NCI-H1694 treated with DMSO at 0.1 percent for 48 hours (cell line): ENCODE measurements at places on chromosomes 16 and 17.

DNA sequence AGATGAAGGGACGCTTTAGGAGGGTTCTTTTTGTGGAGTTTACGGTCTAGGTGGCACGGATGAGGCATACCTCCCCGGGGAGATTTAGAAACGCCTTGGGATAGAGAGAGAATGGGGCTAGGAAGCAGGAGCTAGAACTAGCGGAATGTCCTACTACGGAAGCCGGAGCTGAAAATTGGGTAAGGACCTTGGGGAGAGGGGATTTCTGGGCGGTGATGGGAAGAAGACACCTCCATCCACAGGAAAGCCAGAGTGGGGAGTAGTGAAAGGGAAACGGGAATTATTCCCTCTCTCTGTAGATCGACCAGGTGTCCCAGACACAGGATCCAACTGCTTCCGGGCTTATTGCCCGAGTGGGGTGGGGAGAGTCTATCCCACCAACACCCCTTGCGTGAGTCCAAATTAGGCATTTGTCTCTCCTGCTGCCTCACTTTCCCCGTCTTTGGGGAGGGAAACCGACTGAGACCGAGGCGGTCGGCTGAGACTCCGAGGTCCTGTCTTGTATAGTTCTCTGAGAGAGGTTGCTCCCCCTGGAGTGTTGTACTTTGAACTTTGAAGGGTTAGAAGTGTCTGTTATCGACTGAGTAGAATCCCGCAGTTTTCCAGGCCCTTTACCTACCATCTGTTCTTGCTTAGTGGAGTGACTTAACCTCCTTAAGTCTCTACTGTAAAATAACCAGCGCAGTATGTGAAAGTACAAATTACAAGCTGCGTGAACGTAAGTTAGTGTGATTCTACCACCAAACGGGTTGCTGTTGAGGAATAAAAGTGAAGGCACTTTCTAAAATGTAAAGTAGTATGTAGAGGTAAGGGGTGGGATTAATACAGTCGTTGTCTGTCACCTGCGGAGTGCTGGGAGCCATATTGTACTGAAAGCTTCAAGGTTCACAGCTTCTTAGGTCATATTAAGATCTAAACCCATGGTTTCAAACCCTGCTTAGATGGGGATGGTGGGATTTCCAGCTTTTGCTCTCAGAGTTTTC is 1.0 kb downstream of the RSPRY1 start:
- DNase-seq: no peak

DNA sequence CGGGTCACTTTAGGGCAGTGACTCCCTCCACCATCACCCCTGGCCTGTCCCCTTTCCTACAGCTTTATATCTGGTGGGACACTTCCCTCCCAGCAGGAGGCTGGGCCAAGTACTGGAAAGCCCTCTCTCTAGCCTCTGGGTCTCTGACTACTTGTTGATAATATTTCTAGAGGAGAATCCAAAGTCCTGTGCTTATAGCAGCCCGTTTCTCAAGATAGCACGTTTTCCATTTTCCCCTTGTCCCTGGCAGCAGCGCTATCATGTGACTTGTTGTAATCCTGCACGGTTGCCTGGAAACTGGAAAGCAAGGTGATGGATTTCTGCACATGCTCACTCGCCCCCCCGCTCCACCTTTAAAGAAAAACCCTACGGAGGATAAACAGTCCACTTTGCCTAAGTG is 3.3 kb upstream of the AXIN2 start:
- DNase-seq: peak; percentile 12

DNA sequence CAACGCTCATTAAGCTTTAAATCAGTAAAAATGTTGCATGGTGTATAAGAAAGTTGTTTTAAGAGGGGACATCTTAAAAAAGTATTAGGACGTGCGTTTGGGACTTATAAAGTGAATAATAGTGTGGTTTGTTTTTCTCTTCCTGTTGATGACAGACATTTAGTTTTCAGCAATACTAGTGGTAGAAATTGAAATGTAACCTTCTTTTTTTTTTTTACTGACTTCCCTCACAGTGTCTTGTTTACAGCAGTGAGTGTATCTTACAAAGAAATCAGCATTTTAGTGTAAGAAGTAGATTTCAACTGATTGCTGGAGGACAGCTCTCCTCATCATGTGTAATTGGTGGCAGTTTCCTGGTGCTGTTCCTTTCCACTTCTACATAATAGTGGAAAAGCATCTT is 39.6 kb downstream of the CYLD start:
- DNase-seq: no peak

GRCh38 chr17:31744511-31744951 is 114.5 kb downstream of the COPRS start:
- no peak for DNase-seq

DNA sequence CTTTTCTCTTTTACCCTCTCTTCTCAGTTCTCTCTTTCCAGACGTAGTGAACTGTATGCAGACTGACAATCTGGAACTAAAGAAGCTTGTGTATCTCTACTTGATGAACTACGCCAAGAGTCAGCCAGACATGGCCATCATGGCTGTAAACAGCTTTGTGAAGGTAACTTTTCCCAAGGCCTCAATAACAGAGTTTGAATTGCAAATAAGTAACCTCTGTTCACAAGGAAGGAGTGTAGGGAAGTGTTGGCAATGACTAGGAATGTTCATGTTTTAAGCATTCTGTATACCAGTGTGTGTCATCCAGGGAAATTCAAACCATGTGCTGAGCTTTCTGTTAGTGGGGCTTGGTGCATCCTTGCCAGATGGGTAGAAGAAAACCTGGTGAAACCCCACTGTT is 18.6 kb downstream of the AP2B1 start:
- DNase-seq: no peak

GRCh38 chr16:86033016-86033474 is 134.1 kb downstream of the IRF8 start:
- DNase-seq: no peak

DNA sequence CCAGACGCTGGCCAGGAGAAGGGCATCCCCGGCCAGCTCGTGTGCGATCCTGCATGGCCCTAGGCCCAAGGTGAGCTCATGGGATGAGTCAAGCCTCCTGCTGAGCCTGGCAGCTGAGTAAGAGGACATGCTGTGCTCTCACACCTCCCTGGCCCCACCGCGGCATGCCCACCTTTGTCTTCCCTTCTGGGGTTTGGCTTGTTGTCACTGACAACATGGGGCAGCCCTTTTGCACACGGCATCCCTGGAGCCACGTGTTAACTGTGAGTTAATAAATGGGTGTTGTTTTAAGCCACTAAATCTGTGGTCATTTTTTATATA is 8.9 kb upstream of the TNS4 start:
- DNase-seq: no peak

DNA sequence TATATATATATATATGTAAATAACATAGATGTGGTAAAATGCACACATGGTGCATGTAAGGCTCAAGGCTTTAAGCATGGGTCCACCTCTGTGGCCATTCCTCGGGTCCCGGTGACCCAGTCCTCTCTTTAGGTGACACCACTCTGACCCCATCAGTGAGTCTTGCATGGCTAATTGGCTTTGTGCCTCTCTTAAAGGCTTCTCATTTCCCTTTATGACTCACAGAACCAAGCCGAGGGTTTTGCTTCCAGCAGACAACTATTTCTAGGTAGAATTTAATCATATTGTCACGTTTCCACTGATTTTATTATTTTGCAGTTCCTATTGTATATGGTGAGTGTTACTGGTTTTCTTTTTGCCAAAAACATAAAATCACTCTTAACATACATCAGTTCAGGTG is 59.7 kb downstream of the PLCG2 start:
- no peak for DNase-seq

DNA sequence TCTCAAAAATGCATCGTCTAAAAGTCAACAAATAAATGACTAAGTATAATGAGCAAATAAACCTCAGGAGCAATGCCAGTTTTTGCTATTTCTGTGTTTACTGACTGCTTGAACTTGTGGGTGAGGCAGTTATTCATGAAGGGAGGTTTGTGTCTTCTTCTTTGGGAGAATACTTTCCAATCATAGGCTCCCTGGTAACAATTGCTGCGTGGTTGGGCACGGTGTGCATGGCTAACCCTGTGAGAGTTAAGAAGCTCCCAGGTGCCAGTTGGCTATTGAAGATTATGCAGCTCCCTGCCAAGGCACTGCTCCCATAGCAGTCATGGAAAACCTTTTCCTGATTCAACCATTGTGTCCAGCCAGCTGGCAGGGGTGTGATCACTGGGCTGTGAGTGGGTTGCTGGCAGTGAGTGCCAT is 775.9 kb upstream of the GOT2 start:
- no peak for DNase-seq

DNA sequence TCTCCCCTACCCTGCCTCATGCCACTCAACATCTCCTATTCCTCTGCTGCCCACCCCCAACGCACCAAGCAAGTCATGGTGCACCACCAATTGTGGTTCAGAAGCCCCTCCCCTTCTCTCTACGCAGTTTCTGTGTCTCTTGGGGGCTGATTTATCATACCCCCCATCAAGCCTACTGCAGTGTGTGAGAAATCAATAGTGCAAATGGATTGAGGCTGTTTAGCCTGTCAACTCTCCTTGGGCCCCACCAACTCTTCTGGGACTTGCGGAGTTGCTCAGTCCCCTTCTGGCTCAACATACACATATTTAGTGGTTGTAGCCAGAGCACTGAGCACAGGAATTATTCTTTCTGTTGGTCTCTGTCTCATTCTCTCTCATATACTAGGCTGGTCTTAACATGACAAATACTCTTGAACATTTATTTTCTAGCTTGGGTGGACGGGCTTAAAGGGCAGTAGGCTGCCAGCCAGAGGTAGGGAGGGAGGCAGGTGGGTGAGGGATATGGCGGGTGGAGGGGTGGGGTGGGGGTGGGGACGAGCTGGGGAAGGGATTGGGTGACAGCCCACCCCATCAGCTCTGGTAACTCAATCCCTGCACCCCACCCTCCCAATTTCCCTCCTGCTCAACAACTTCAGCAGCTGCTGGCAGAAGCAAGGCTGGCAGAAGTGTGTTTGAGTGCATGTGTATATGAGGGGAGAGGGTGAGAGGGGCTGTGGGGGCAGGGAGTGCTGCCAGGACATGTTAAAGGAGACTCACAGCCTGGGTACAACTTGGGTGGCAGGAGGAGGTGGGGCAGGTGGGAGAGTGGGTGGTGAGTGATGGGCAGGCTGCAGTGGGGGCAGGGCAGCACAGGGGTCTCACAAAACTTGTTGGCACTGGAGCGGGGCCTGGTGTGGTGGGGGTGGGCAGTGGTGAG is 4.9 kb downstream of the RARA start:
- DNase-seq: peak; percentile 46

DNA sequence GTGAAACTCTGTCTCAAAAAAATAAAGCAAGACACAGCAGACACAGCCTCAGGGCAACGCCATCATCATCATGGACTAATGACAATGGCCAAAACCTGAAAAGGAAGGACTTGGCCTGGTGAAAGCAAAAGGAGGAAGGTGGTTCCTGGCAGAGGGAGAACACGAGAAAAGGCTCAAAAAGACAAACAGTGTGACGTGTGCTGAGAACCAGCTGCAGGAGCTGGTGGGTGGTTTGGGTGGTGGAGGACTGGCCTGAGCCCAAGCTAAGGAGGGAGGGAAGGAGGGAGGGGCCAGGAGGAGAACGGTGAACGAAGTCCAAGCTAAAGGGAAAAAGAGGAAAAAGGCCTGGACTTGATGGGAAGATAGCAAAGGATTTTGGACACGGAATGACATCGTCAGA is 85.1 kb downstream of the SLC39A11 start:
- no peak for DNase-seq

- DNase-seq: no peak
These were observed 20.4 kb downstream of the SOCS1 start for GRCh38 chr16:11235703-11235991.

DNA sequence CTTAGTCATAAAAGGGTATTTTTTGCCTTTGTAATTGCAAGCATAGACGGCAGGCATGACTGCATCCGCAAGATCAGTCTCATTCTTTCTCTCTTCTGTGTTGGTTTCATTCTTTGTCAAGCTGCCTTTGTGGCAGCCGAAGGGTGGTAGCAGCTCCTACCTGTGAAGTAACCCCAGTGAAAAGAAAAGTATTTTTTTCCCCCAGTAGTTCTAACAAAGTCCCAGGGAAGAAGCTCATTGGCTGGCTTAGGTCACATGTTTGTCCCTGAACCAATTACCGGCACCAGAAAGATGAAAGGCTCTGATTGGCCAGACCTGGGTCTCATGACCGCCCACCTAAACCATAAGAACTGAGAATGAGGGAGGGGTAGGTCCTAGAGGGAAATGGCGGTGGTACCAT is 110.7 kb downstream of the RAP1GAP2 start:
- DNase-seq: no peak

DNA sequence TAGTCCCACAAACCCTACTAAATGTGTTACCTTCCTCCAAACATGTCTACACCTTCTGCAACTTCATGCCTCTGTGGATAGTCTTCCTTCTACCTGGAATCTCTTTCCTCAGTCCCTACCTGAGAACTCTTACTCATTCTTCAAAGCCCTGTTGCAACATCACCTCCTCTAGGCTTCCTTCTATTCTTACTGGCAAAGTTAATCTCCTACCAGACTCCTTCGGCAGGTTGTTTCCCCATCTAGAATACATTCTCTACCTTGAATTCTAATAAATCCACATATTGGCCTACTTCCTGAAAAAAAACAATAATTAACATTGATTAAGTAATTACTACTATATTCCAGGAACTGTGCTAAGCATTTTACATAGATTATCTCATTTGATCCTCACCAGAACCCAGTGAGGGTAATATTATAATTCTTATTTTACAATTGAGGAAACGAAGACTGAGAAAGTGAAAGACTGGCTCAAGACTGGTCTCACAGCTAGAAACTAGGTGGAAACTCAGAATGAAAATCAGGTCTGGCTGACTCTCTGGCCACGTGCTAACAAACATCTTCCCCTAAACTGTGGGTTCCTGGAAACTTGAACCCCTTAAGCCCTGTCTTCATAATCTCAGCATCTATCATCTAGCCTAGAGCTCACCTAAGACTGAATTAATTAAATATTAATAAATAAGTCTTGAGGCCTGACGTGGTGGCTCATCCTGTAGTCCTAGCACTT is 4.6 kb upstream of the STAT3 start:
- DNase-seq: no peak

- DNase-seq: no peak
These were observed 91.5 kb upstream of the TMEM97 start for GRCh38 chr17:28227316-28228108.

GRCh38 chr17:57594767-57595166 is 150.3 kb downstream of the CCDC182 start:
- no peak for DNase-seq

GRCh38 chr17:53270936-53271335 is 551.8 kb upstream of the KIF2B start:
- no peak for DNase-seq

DNA sequence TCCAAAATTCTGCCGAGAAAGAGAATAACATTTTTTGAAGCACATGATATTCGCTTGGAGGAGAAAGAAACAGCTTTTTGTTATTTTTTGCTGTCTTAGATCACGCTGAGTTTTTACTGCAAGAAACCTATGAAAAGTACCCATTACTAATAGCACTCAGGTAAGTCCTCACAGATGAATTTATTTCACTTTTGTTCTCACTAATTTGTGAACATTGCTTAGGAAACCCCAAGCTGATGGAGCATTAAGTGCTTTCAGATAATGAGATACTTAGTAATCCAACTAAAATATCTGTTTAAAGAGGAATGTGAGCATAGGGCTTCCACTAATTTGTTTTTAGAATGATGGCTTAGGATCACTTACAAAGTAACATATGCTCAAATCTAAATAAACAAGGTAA is 45.7 kb downstream of the MYO1D start:
- DNase-seq: no peak
